Eye (tissue), 1 donor: ENCODE measurements at places on chromosomes 16 and 17.

GRCh38 chr17:600576-601243 is 113.9 kb downstream of the VPS53 start:
- peak; percentile 59 for DNase-seq

- DNase-seq = no peak
Observed at GRCh38 chr17:5820721-5821456, 236.6 kb upstream of the NLRP1 start.

DNA sequence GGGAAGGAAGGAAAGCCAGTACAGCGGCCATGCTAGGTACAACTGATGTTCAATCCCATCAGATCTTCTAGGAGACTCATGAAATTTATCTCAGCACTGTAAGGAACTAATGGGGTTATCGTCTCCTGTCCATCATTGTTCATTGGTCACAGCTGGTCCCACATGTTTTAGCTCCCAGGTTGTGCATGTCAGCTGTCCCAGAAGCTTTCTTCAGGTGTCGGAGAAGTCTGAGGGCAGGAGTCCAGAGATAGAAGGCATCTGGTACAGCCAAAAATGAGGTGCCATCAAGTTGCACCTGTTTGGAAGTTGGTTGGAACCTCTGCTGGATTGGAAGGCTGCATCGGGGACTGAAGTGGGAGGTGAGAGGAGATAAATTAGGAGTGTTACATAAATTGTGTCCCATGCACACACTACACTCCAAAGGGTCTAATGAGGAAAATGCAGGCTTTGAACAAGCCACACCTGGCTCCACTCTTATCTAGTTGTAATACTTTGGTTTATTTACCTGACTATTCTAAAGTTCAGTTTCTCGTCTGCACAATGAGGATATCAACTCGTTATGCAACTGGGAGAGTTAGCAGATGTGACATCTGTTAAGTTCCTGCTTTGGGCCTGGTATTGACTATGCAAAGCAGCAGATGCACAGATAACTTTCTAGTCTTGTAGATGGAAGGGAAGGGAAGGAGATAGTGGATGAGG is 62.9 kb downstream of the MAP2K6 start:
- no peak for DNase-seq

DNA sequence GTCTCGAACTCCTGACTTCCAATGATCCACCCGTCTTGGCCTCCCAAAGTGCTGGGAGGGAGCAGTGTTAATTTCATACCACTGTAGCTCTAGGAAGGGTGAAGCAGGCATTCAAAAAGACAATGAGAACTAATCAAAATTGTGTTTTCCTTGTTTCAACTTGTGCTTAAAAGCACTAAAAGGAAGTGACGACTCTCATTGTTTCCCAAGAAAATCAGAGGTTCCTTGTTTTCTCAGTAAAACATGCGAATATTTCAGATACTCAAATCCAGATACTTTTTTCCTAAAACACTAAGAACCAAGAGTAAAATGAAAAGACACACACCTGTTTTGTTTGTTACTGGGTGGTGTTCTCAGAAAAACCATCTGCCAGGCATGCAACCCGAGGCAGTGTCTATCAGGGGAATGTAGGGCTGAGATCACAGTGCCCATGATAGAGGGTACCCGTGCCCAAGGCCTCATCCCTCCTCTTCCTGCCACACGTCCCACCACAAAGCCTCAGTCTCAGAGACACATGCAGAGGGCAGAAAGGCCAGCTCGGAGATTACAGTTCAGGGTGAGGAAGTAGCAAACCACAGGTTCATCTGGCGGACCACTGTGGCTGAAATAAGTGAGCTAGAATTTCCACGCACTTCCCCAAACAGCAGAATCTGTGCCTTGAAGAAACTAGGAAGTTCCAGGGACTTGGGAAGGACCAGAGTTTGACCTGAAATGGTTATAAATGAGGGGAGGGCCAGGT is 33.7 kb downstream of the GINS3 start:
- no peak for DNase-seq

- DNase-seq = no peak
Observed at GRCh38 chr16:87919681-87919994, 16.7 kb downstream of the CA5A start.

DNA sequence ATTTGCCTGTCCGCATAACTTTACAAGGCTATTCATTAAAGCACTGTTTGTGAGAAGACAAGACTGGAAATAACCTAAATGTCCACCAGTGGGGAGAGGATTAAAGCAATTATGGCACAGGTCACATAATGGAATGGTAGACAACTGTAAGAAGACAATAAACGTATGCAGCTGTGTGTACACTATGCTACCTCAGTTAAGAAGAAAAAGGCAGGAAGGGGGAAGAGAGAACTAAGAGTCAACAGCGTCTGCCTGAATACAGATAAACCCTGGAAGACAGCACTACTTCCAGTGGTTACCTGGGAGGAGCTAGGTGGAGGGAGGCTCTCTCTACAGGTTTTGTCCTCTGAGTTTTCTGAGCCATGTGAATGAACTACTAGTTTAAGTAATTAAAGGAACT is 15.3 kb downstream of the CREBBP start:
- no peak for DNase-seq

DNA sequence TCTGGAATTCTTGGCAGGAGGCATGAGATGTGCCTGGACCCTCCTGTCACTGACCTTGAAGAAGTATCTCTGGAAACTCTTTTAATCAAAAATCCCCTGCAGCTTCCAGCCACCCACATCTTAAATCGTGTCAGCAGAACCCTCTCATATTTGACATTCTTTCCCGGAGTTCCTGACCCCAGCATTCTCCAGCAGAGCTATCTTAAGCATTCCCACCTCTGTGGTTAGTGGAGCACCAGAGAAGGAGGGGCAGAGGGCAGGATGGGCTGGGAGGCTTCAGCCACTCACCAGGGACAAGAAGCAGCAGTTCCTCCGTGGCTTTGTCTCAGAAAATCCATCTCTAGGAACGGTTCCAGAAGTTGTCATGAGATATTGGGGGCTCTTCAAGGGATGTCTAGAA is 149.9 kb downstream of the RGS9 start:
- peak; percentile 2 for DNase-seq

DNA sequence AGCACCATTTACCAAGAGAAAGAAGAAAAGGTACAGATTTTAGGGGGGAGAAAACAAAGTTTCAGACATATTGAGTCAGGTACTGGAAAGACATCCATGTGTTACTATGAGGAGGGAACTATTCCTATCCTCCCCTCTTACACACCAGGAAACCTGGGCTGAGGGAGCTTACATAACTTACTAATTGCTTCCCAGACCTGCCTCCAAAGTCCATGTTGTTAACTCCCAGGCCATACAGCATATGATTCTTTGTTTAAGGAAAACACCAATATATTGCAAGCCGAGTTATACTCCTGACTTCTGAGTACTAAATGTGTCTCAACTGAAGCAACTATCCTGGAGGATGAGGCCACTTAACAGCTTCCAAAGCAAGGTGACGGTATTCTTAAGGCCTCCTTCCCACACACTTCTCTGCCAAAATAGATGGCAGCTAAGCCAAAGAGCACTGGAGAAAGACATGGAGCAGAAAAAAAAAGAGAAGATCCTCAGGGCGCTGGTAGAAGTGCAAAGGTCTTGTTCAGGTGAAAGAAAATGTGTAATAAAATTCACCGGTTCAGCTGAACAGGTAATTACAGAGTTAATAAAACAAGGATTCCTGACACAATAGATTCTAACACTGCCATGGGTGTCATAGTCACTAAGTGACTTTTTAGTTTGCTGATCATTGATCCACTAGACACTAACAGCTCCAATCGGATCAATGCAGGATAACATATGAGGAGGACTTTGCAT is 151.1 kb downstream of the SKAP1 start:
- DNase-seq = no peak

- DNase-seq = no peak
Observed at GRCh38 chr17:46885415-46886309, 34.3 kb downstream of the WNT9B start.

DNA sequence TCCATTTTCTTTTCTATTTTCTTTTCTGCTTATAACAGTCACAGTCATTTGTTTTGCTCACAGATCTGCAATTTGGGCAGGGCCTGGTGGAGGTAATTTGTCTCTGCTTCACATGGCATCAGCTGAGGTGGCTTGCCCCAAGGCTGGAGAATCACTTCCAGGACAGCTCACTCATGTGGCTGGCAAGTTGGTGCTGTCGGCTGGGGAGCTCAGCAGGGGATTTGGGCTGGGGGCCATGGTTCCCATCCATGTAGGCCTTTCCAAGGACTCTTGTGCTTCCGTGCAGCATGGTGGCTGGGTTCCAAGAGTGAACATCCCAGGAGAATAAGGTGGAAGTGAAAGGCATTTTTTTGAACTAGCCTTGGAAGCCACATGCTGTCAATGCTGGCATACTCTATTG is 85.7 kb downstream of the MGAT5B start:
- no peak for DNase-seq

GRCh38 chr17:20988896-20989295 is 53.9 kb downstream of the USP22 start:
- no peak for DNase-seq

DNA sequence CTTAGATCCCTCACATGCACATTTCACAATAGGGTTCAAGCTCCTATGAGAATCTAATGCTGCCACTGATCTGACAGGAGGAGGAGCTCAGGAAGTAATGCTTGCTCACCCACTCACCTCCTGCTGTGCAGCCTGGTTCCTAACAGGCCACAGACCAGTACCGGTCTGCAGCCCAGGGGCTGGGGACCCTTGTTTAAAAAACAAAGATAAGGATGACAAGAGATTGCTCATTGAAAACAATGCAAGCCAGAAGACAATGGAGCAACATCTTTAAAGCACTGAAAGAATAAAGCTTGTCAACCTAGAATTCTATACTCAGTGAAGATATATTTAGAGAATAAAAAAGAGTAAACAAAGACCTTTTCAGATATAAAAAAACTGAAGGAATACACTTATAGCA is 22.8 kb upstream of the FA2H start:
- no peak for DNase-seq

DNA sequence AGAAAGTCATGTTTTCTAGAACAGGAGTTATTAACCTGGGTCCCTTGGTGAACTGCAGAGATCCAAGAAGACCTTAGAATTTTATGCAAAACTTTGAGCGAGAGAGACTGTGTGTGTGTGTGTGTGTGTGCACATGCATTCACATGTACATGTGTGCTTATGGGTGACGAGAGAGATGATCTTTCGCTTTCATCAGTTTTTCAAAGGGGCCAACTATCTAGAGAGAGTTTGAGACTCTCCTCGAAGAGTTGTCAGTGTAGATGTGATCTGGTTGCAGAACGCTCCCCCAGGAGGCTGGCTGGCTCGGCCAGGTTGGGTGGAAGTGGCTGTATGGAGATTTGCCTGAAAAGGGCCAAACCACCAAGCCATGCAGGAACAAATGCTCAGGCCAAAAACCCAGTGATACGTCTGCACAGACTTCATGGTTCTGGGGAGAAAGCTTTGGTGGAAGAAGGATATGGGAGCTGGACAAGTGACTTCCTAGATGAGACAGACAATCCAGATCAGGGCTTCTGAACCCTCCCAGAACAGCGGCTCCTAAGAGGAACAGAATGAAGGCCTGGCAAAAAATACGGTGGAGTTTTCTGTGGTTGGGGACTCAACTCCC is 6.1 kb downstream of the PIK3R5 start:
- DNase-seq = no peak

- DNase-seq = no peak
Observed at GRCh38 chr17:64599187-64599676, 62.9 kb downstream of the SMURF2 start.
